MCF 10A (cell line): ENCODE measurements at places on chromosomes 6 and 20.

DNA sequence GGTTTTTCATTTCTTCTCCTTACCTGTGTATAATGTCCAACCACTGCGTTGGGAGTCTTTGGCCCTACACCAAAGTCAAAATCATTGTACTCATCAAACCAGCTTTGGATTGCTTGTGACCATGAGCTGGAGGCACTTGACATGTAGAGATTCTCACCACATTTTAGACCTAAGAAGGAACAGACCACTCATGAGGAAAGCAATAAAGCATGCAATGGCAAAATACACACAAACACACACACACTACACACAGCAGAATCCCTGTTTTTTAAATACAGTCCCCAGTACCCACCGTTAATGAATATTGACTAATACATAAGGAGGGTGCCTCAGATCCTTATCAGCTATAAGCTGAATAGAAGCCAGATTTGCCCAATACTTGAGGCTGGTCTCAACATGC lies 10.5 kb downstream of the CRISP3 start:
- H3K36me3 ChIP-seq = no peaks in the 10 kb centered on the region
- H3K27ac ChIP-seq = no peak overlapping the region
- no peak overlapping the region for H3K4me3 ChIP-seq

GRCh38 chr6:46172176-46172575 lies 1.4 kb upstream of the ENPP5 start:
- H3K27me3 ChIP-seq = peaks cover 37% of the 10 kb centered on the region
- H3K4me3 ChIP-seq = no peak overlapping the region
- DNase-seq = no peak

DNA sequence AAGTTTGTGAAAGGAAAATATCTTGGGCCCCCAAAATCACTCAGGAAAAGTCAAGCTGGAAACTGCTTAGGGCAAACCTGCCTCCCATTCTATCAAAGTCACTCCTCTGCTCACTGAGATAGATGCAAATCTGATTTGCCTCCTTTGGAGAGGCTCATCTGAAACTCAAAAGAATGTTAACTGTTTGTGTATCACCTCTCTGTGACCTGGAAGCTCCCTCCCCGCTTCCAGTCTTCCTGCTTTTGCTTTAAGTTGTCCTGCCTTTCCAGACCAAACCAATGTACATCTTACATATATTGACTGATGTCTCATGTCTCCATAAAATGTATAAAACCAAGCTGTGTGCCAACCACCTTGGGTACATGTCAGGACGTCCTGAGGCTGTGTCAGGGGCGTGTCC lies 331.4 kb upstream of the QKI start:
- no peaks in the 10 kb centered on the region for H3K4me1 ChIP-seq
- H3K27ac ChIP-seq = no peak overlapping the region
- H3K4me3 ChIP-seq = no peak overlapping the region
- no peak for DNase-seq

- no peak overlapping the region for H3K27ac ChIP-seq
- H3K27me3 ChIP-seq = peaks cover 54% of the 10 kb centered on the region
- H3K36me3 ChIP-seq = peaks cover 6% of the 10 kb centered on the region
Observed at GRCh38 chr6:132537145-132537544, 932 bp upstream of the TAAR9 start.

GRCh38 chr6:68657374-68658139 lies 22.5 kb downstream of the ADGRB3 start:
- no peak for DNase-seq
- H3K36me3 ChIP-seq = no peaks in the 10 kb centered on the region
- peaks cover 75% of the 10 kb centered on the region for H3K27me3 ChIP-seq
- H3K27ac ChIP-seq = no peak overlapping the region

GRCh38 chr6:148878683-148879082 lies 131.9 kb downstream of the UST start:
- no peak for DNase-seq
- H3K27ac ChIP-seq = no peak overlapping the region
- no peaks in the 10 kb centered on the region for H3K36me3 ChIP-seq
- no peaks in the 10 kb centered on the region for H3K27me3 ChIP-seq
